ENCODE measurements at places on chromosomes 3 and 15.

DNA sequence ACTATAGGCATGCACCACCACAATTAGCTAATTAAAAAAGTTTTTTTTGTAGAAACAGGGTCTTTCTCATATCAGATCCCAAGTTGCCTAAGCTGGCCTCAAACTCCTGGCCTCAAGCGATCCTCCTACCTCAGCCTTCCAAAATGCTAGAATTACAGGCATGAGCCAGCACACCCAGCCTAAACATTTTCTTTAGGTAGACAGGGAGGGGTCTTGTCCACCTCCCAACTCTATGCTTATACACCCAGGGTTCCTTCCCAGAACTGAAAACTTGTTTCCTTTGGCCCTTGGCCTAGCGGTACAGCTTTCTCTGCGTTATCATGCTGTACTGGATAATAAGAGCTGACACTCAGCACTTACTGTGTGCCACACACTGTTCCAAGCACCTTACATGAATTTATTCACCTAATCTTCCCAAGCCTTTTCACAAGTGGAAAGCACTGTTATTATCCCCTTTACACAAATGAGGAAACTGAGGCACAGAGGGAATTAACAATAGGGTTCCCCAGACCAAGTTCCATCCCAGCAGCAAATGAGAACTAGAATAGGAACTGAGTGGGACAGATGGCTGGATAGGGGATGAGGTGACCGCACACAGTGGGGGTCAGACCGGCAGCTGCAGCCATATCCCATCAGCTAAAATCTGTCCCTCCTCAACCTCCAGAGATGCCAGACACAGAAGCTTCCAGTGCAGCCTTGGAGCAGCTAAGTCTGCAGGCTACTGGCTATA is 150.8 kb downstream of the MEGF11 start:
- DNase-seq, result no peak

- no peak for DNase-seq
Measured at GRCh38 chr3:160973067-160973809, 131.9 kb downstream of the B3GALNT1 start.

DNA sequence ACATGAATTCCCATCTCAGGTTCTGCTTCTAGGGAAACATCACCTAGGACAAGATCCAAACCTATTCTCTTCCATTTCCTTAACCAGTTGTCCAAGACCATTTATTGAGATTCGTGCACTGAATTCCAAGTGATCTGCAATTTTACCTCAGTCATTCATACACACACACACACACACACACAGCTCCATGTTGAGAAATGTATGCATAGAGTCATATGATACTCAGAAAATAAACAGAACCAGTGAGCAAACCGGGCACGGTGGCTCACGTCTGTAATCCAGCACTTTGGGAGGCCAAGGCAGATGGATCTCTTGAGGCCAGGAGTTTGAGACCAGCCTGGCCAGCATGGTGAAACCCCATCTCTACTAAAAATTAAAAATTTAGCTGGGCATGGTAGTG is 6.1 kb upstream of the KPNA1 start:
- DNase-seq, result no peak

GRCh38 chr3:50674349-50675178 is at the start of gene DOCK3:
Gene DOCK3, plus strand, starts transcription at chr3:50674927. Its CDS starts 337 bp downstream, at chr3:50675264.
- DNase-seq, result peak; percentile 23

GRCh38 chr3:42387802-42388651 is 22.4 kb downstream of the LYZL4 start:
- no peak for DNase-seq

DNA sequence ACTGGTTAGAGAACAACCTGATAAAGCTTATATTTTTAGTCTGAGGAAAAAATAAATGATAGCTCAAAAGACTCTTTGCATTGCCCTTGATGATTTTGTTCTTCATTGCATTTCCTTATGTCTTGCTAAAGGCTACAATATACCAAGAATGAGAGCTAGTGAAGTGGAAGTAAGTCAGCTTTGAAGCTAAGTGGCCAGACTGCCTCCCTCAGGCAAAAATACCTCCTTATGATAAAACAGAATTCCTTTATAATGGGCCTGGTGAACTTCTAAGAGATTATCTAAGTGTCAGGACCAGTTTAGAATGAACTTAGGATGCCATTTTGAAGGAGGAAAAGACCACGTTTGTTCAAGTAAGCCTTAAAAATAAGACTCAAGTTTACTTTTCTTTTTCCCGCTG is 678.4 kb downstream of the ROBO2 start:
- no peak for DNase-seq

- no peak for DNase-seq
Measured at GRCh38 chr15:61137105-61137792, 91.9 kb downstream of the RORA start.

DNA sequence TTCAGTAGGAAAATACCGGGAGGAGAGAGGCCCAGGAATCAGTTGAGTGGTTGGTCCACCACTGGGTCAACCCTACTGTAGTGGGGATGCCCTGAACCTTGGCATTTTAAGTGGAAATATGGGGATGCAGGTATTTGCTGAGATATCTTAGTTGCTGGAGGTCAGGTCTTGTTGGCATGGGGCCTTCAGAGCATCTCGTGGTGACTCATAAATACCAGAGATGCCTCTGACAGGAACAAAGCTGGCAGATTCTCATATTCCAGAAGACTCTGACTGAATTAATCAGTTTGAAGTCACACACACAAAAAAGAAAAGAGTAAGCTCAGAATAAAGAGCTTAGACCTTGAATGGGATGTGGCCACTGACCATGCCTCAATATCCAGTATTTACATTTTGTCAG is 91.6 kb downstream of the CACNA2D3 start:
- no peak for DNase-seq

- no peak for DNase-seq
Measured at GRCh38 chr3:100256731-100257151, 4.1 kb upstream of the TBC1D23 start.

- DNase-seq, result no peak
Measured at GRCh38 chr3:120567370-120568201, 28.6 kb upstream of the NDUFB4 start.

DNA sequence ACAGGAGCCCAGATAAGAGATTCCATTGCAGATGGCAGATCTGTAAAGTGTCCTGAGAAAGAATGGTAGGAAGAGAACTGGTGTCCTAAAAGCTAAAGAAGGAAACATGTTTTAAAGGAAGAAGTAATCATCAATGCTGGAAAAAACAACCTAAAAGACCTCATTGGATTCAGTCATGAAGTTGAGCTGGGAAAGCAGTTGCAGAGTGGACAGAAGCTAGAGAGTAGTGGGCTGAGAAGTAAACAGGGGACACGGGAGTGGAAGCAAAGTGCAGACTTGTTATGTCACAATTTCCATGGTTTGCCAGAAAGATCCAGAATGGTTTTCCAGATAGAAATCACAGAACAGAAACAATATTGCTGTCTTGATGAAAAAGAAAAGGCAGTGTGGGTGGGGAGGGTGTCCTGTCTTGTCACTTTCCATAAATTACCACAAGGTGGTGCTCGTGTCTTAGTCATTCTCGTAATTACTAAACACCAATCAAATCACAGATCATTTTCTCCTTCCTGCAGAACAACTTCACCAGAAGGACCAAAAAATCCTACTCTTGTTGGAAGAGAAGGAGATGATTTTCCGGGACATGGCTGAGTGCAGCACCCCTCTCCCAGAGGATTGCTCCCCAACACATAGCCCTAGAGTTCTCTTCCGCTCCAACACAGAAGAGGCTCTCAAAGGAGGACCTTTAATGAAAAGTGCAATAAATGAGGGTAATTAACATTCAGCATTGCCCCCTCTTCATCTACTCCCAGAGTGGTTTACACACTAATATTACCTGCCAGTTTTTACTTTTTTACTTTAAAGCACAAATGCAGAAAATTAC is 64.5 kb downstream of the KLHL25 start:
- no peak for DNase-seq

DNA sequence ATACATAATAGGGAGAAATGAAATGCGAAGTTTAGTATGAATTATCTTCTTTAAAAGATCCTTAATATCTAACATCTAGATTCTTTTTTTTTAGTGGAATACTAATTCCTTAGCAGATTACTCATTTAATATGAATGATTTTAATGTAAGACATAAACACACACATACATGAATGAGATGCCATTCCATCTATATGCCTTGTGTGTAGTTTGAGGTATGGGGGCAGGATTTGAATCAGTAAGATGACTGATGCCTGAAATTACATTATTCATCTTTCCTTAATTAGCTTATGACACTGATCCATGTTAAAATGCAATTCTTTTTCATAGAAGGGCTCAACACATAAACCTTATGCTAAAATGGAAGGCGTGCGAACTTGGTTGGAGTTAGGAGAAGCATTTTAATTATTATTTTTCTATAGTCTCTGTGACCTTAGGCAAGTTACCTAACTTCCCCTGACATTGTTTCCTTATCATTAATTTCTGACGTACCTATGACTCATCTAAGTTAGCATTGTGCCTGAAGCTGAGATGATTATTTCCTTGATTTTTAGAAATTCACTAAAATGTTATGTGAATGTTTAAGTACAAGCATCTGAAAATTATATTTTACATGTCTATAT is 10.8 kb upstream of the BNIP2 start:
- no peak for DNase-seq

- DNase-seq, result no peak
Measured at GRCh38 chr15:41043276-41043951, 72.7 kb downstream of the INO80 start.

- no peak for DNase-seq
Measured at GRCh38 chr3:2599471-2599870, 500.8 kb downstream of the CNTN4 start.

GRCh38 chr3:134354612-134355251 is 19.5 kb downstream of the AMOTL2 start:
- DNase-seq, result no peak

- DNase-seq, result no peak
Measured at GRCh38 chr3:119601154-119601553, 3.5 kb downstream of the PLA1A start.

- no peak for DNase-seq
Measured at GRCh38 chr3:182979103-182979673, 1.1 kb downstream of the DCUN1D1 start.

DNA sequence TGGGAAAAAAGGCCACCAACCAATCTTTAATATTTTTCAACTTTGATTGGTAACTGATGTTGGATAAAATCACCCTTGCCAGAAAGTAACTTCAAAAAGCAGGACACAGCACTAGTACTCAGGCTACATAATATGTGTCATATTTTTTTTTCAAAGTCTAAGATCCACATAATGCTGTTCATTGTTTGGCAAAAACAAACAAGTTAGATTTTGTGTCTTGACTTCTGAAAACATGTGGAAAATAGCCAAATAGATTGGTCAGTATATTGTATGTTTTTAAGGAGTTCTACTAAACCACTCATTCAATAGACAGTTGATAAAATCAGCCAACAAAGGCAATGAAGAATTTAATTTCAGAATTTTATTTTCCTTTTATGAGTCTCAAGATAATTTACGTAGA is 111.7 kb upstream of the CCDC54 start:
- no peak for DNase-seq

GRCh38 chr3:161854232-161854771 is 357.7 kb downstream of the OTOL1 start:
- no peak for DNase-seq

- DNase-seq, result no peak
Measured at GRCh38 chr15:39685999-39686613, 96.5 kb downstream of the FSIP1 start.

GRCh38 chr3:188439080-188439479 is 285.1 kb downstream of the LPP start:
- no peak for DNase-seq

DNA sequence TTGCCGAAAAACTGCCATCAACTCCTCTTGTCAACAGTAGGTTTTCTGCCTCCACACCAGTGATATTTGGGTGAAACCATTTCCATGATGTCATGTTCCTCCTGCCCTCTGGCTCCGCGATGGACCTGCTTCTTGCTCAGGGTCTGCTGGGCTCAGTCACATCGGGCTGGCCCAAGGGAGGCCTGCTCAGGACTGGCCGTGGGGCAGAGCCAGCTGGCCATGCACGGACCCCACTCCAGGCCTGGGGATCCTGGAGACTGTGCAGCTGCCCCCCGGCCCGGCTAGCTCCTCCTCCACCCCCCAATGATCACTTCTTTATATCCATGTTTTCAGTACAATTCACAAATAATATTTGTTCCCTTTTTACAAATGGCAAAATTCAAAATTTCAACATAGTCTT is 270.3 kb upstream of the CCDC54 start:
- DNase-seq, result no peak

DNA sequence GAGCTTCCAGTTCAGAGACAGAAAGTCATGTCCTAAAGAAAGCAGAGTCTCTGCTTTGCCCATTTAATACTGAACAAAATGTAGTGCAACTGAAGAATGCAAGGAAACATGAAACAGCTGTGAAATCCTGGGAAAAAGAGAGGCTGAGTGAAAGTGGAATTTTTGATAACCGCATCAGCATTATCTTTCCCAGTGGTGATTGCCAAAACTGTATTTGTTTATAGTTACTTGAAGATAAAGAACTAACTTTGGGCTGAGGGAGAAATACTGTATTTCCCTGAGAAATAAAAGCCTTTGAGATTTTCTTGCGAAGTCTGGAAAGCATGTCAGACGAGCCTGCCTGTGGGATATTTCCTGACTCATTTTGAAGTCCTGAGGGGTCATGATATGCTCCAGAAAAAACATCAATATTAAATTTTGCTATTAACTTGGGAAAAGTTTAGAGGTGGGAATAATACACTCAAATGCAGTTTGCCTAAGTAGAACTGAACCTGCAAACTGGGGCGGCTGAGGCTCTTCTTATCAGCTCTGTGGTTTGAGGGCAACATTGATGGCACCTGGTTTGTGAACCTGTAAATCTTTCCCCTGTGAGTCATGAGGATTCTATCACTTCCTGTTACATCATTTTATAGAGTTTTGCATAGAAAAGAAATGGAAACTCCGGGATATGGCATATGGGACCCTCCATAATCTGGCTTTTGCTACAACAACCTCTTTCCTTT is 855.3 kb downstream of the MCTP2 start:
- DNase-seq, result no peak

DNA sequence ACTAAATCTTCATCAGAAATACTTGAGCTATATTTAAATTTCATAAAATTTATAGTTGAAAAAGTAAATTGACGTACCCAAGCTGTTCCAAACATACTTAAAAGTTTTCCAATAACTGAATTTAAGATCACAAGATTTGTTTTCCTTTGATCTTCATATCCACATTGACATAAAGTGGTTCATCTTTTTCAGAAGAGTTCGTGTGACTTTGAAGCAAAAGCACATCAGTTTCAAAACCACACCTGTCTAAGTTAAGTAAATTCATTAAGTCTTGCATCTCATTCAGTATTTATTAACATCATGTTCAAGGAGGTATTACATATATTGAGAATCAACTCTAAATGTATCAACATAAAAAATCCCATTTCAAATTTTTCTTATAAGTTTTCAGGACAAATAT is 79.5 kb downstream of the BFSP2 start:
- DNase-seq, result no peak

DNA sequence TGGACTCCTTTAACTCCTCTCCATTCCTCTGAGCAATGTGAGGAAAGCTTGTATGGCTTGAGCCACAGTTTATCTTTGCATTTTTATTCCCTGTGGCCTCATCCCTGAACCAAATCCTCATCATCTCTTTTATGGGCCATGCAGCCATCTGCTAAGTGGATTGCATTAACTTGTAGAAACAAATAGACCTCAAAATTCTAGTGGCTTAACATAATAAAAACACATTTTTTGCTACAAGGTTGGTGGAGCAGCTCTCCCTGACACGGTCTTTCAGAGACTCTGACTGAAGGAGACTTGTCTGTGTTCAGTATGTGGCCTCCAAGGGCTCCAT is 135.3 kb downstream of the RPL22L1 start:
- no peak for DNase-seq

Measured in activated CD4-positive, CD25-positive, alpha-beta regulatory T cell (primary cell).